Stimulated activated CD8-positive, alpha-beta memory T cell treated with anti-CD3 and anti-CD28 coated beads, Interleukin-15, amount 100 ng/mL, for 24 hours (primary cell): ENCODE measurements at places on chromosomes 16 and 17.

- no peak for DNase-seq
These were observed 4.5 kb upstream of the CCDC57 start for GRCh38 chr17:82217120-82217529.

DNA sequence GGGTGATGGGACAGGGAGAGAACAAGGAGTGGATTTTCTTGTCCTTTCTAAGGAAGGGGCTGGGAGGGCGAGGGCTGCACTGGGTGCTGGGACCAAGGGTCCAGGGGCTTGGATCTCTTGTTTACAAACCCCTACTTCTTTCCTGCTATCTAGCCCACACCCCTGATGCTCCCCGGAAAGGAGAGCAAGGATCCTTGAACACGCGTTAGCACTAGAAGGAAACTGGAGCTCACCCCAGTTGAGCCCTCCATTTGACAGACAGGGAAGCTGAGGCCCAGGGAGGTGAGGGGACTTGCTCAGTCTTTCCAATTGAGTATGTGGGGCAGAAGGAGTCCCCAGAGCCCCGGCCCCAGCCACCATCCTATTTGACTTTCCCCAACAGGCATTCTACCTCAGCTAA, 4.6 kb upstream of the ITGAE start:
- no peak for DNase-seq

GRCh38 chr16:46715769-46716305, 26.4 kb downstream of the ORC6 start:
- DNase-seq: no peak

DNA sequence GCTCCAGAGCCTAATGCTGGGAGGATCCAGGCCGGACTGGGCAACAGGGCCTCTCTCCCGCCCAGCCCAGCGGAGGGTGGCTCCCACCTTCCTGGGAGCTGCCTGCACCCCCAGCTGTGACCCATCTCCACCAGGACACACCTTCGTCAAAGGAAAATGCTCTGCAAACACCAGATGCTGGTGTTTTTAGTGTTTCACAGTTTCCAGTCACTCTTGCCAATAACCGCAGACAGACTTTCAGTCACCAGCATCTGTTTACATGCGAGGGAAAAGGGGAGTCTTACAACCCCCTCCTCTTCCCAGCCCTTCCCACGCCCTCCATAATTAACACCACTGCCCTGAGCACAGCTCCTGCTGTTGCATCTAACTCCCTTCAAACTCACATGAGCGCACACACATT, 25.3 kb downstream of the KLHDC4 start:
- DNase-seq: no peak

DNA sequence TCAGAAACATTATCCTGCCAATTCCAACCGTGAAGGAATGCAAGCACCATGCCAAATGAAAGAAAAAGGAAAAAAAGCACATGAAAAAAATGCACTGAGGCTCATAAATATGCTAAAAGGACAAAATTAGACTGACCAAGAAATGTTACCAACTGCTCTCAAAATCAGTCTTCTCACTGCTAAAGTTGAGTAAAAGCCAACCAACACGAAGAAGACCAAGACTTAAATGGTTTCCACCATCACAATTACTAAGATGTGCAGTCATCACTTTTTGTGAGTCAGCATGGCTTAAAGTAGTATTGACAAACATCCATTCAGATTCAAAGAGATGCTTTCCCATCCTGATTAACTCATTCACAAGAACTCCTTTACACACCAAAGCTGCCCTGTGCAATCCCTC, 16.4 kb downstream of the CDYL2 start:
- DNase-seq: no peak

- DNase-seq: no peak
These were observed 63.0 kb upstream of the DNAH9 start for GRCh38 chr17:11535231-11535630.

GRCh38 chr16:57609541-57610401, 18.7 kb upstream of the ADGRG1 start:
- peak; percentile 42 for DNase-seq

DNA sequence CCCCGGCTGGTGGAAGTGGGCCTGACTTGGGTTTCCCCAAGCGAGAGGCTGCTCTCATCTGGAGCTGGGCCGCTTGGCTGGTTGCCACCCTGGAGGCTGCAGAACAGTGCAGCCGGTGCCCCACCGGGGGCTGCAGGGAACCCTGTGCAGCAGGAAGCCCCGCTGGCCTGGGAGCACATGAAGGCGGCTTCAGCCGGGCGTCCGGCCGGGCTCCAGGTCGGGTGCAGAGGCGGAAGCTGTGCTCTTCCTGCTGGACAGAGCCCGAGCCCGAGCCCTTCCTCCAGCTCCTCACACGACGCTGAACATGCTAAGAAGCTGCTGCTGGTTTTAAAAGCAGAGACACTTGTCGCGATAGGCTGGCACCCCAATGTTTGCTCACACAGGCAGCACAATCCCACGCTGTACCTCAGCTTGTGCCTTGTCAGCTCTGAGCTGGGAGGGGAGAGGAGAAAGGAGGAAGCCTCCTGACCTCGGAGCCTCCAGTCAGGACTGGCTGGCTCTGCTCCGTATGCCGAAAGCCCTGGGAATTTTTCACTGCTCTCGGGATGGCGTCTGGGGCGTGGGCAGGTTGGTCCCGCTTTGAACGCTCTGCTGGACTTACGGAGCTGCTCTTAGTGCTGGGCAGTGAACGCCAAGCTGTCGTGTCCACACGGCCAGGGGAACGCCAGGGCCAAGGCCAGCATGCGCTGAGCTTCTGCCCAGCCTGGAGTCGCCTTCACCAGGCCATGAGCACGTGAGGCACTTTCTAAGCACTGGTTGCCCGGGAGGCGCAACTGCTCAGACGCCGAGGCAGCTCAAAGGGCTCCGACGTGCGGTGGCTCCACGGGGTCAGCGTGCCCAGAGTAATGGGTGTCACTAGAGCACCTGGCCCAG, 8.8 kb downstream of the CDK5R1 start:
- no peak for DNase-seq

- no peak for DNase-seq
These were observed 79.8 kb upstream of the TMEM132E start for GRCh38 chr17:34499576-34499975.

- no peak for DNase-seq
These were observed 18.8 kb upstream of the MMD start for GRCh38 chr17:55440391-55440790.

DNA sequence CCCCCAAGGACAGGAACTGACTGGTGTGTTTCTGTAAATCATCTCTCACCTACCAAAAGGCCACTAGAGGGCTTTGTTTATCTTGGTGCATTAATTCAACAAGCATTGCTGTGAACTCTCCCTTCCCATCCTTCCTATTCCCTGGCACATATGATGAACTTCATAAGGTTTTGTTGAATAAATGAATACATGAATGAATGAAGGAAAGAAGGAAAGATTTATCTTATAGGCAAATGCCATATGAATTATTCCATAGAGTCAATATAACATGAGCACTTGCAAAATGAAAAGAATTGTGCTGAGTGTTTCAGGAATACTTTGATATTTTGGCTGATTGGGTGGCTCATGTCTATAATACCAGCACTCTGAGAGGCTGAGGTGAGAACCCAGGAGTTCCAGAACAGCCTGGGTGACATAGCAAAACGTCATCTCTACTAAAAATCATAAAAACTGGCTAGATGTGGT, 4.3 kb downstream of the SPDYE4 start:
- DNase-seq: no peak

- no peak for DNase-seq
These were observed 15.0 kb downstream of the C16orf46 start for GRCh38 chr16:81061871-81062608.

DNA sequence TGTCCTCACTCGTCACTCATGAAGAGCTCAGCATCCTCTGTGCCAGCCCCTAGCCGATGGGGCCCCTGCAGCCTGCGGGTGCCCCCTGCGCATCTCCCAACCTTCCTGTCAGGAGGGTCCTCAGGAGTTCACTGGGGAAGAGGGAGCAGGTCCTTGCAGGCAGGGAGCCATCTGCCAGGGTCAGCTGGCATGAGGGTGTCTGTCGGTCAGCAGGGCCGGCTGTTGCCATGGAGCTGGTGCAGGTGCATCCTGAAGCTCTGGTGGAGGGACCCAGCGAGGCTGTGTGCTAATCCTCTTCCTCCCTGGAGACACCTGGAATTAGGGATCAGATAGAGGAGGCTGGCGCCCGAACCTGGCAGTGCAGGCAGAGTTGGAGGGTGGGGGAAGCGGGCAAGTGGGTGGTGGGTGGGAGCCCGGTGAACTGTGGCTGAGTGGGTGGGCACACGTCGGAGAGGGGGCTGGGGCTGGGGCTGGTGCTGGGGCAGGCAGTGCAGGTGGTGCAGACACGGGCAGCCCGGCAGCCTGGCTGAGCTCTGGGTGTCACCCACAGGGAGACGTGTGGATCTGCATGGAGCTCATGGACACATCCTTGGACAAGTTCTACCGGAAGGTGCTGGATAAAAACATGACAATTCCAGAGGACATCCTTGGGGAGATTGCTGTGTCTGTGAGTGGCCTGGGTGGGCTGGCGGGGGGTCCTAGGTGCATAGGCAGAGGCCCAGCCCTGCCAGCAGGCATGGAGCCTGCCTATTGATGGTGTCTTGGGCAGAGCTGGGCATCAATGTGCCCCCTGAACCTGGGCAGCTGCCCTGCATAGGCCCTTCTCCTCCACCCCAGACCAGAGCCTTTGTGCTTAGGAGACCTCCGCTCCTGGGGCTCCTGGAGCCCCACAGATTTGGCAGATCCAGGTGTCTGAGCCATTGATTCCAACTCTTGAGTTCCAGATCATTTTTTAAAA, 17.4 kb downstream of the MAP2K3 start:
- DNase-seq: no peak

DNA sequence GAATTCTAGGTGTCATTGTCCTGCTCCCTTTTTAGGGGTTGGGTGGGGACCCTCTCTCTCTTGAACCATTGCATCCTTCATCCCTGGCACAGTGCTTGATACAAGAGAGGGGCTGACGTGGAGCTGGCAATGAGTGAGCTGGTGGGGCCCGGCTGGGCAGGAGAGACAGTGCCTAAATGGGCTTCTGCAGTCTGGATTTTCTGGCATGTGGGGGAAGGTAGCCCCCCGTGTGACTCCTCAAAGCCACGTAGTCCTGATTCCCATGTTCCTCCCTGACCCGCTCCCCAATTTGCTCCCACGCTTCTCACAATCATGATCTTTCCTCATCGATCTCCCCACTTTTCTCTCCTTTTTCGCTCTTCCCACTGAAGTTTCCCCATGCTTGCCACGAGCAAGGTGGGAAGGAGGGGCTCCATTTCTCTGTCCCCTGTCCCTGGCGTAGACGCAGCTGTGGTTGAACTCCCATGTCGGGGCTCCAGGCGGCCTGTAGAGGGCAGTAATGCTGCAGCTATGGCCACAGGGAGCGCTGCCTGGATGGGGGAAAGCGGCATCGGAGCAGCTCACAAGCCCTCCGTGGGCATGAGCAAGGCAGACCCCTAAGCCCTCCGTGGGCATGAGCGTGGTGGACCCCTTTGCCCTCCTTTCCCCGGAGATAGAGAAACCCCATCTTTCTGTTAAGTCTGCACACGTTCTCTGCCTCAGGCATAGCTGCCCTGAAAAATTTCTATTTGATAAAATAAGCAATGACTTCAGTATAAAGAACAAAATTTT, 47.5 kb downstream of the HAPSTR1 start:
- peak; percentile 42 for DNase-seq

- DNase-seq: no peak
These were observed 149.9 kb downstream of the CLEC16A start for GRCh38 chr16:11094075-11094856.

DNA sequence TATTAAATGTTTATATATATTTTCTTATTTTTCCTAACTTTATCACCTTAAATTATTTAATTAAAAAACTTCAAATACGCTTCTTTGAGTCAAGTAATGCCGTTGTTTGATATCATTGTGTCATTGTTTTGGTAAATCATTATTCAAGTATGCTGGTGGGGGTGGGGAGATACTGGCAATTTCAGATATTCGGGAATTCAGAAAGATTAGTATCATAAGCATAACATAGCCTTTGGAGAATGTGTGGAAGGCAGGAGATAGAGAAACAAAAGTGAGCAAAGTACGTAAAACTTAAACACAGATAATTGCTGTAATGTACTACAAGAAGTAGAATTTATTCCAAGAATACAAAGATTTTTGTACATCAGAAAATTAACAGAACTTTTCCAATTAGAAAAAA, 49.8 kb downstream of the TANC2 start:
- DNase-seq: no peak

GRCh38 chr16:57525761-57526160, 10.6 kb downstream of the CCDC102A start:
- no peak for DNase-seq

GRCh38 chr16:58393138-58393504, 850 bp downstream of the GINS3 start:
- DNase-seq: no peak

DNA sequence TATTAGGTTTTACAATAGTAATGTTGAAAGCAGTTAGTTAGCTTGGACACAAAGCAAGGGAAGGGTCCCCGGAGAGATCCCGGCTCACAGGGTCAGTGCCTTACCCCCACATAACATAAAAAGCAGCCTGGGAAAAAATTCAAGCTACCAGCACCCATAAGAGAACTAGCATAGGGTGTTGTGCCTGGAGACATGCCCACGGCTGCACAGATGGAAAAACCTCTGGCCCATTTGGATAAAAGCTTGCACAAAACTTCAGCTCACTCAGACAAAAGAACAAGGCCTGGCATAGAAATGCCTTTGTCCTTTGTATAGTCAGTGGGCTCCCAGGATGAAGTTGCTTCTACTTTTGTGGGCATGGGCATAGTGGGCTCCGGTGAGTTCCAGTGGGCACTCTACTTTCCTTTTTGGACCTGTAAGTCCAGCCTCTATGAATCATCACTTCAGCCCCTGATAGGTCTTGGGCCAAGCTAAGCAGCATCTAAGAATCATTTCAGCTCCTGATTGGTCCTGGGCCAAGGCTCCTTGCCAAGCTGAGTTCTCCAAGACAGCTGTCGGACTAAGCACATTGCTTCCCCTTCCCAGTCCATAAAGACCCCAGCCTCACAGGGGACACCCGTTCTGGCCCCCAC, 1.3 kb upstream of the RDM1 start:
- no peak for DNase-seq

GRCh38 chr16:80569440-80570105, 28.8 kb downstream of the DYNLRB2 start:
- peak; percentile 24 for DNase-seq

DNA sequence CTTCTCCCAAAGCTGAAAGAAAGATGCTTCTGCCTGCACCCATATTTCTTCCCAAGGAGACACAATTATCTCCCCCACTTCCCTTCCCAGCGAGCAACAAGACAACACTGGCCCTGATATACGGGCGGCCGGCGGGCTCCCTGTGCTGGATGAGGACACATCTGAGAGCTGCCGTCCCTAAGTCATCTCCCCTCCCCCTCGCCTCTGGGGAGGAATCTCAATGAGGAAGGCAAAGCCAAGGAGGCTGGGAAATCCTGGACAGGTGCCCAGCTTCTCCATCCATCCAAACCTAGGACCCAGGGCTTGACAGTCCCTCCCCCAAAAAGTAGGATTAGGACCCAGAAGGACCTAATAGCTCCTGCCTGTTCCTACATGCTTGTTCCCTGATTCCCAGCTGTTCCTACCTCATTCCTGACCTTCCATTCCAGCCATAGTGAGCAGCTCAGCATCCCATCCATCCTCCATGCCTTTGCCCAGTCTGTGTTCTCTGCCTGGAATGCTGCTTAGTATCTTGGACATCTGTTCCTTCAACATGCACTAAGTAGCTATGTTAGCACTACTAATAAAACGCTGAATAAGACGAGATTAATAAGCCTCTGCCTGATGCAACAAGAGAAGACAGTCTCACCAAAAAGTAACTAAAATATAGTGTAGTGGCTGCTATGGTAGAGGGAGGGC, 167.9 kb downstream of the CCT6B start:
- no peak for DNase-seq

- DNase-seq: no peak
These were observed 129.8 kb downstream of the C16orf78 start for GRCh38 chr16:49503256-49504022.
